ENCODE measurements at places on chromosomes 2 and 18.

DNA sequence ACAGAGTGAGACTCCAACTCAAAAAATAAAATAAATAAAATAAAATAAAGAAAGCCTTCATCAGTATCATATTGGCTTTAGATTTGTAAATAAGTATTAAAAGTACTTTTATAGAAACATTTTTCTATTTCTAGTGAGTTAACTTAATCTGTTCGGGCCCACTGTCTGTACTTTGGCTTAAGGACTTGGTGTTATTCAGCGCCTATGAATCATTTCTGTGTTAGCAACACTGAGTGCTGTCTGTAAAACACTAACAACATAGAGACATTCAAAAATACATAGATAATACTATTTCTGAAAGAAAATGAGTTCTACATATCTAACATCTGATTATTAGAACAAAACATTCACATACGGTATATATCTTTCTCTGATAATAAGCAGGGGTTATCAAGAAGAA lies 221.5 kb upstream of the CDH19 start:
- DNase-seq = no peak

DNA sequence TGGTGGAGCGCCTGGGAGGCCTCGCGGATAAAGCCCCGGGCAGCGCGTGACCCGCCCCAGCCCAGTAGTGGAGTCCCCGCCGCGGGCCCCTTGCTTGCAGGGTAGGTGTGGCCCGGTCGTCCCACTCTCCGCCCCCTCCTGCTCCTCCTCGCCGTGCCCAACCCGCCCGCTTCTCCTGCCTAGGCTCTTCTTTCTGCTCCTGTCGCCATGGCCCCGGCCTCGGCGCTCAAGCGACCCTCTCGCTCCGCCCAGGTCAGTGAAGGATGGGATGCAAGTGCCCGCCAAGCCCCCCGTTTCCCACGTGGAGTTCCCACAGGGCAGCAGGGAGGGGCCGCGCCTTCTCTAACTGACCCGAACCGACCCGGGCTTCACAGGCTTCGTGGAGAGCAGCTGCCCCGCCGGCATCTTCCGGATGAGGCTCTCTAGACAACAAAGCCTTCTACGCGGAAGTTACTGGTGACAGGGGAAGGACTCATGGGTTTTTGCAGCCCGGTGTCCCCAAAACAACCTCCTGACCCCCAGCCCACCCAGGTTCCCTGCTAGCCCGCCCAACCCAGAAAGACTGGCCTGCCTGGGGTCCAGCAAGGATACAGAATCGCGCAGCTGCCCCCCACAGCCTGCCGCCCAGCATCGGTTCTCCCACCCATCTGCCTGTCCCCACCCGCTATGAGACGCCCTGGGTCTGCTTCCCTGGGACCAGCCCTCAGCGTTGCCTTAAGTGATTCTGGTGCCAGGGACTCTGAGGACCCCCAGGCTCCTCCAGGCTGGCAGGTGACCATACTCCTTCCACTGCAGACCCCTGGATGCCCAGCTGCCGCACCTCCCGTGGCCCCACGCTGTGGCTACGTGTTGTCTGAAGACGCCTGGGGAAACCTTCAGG lies 32.8 kb downstream of the TTC32 start:
- peak; percentile 79 for DNase-seq

GRCh38 chr2:54103454-54104314 lies 11.7 kb upstream of the ACYP2 start:
- DNase-seq = peak; percentile 11

- peak; percentile 33 for DNase-seq
These were observed 1.2 kb upstream of the EMX1 start for GRCh38 chr2:72915907-72916742.

DNA sequence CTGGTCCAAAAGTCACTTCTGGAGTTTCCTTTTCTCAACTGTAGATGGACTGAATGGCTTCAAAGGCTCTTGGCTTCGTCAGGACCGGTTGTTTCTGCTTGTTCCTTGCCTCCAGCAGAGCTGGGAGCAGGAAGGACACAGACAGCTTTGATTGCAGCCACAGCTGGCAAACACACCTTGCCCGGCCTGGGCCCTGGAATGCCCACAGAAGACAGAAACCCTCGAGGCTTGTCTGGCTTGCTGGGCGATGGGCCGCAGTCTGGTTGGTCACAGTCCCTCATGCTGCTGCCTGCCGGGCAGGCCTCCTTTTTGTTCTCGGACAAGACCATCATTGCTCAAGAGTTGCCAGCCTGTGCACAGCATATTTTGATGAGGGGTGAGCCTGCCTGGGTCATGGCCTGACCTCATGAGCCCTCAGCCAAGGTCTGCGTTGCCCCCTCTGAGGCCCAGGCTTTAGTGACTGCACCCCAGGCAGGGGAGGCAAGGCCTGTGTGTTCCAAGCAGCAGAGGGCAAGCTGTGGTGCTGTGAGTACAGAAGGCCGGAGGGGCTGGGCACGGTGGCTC lies 37.8 kb downstream of the ATP6V1C2 start:
- no peak for DNase-seq

- DNase-seq = no peak
These were observed 26.4 kb downstream of the SPEG start for GRCh38 chr2:219461047-219461514.

- no peak for DNase-seq
These were observed 1.5 kb downstream of the GAREM1 start for GRCh38 chr18:32469190-32469651.
